ENCODE measurements at places on chromosomes 5 and 9.

- no peak for DNase-seq
Measured at GRCh38 chr5:94853120-94853519, 234.7 kb downstream of the SLF1 start.

DNA sequence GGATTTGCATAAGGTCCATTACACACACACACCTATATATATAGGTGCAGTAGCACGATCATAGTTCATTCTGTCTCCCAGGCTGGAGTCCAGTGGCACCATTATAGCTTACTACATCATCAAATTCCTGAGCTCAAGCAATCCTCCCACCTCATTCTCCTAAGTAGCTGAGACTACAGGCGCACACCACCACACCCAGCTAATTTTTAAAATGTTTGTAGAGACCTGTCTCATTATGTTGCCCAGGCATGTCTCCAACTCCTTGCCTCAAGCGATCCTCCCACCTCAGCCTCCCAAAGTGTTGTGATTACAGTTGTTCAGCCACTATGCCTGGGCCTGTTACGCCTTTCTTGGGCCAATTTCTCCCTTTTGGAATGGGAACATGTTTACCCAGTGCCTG, 39.7 kb downstream of the DNAJB5 start:
- DNase-seq: no peak

DNA sequence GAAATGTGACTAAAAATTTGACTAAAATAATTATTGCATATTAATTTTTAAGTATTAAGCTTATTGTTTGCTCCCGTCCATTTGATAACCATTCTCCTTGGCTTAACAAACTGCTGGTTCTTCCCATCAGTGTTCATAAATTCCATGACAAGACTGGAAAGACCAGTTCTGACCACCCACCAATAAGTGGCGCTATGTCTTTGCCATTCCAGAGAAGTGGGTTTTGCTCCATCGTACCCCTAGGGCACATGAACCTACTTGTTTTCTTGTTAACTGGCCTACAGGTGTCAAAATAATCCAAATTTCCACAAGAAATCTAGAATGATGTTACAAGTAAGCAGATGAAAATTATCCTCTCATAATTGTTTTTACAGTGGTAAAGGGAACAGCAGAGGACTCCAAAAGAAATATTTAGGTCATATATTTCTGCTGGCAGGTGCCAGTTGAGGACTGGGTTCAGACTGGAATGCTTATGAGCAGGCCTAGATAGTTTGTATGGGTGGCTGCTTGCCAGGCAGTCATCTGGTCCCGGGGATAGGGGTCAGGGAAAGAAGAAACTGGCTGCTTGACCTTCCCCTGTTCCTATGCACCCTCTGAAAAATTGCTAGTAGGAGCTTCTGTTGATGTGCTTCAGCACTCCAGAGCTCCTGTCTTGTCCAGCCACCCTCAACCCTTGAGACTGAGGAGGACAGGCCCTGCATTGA, 283.1 kb upstream of the ADAMTSL1 start:
- DNase-seq: no peak

- DNase-seq: no peak
Measured at GRCh38 chr9:108671176-108671575, 184.6 kb downstream of the ACTL7B start.

DNA sequence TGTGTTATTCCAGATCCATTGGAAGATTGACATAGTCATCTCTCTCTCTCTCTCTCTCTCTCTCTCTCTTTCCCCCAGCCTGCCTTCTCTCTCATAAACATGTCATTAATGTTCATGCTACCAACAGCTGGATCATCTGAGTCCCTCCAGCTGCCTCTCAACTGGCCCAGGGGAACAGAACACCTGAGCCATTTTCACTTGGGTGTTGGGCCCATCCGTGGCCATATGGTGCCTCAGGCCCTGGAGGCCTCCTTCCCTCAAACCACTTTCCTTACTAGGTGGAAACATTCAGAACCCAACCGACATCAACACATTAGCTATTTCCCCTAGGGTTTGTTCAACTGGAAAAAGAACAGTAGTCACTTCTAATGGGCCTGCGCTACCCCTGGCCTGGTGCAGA, 196.2 kb downstream of the FRMD3 start:
- no peak for DNase-seq

DNA sequence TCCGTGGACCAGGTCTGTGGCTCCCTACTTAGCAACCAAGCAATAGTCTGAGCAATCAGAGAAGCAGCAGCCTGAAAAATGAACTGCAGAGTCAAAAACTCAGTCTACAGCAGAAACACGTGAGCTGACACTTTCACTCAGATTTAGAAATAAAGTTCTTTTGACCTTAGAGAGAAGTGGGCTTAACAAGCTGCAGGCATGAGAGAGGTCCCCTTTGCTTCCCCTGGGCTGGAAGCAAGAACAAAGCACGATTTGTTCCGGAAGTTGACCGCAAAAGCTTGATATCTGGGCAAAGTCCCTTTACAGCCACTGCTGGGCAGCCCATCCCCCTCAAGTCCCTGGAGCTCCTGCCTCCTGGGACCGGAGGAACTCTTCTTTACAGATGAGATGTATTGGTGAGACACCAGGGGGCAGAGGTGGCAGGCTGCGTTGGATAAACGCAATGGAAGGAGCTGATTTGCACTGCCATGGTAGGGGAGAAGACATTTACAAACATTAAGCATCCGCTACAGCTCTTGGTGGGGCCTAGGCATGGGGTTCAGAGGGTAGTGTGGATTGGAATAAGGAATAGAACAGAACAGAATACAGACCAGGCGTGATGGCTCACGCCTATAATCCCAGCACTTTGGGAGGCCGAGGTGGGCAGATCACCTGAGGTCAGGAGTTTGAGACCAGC, 5.8 kb upstream of the SOWAHA start:
- DNase-seq: peak; percentile 91

All from mucosa of descending colon (tissue), 3 donors.